ENCODE measurements at places on chromosomes 3 and 15. TPM values are rescaled to one million over a fixed set of nuclear protein-coding genes. Genes with fewer than 3 reads are reported as not detected.

DNA sequence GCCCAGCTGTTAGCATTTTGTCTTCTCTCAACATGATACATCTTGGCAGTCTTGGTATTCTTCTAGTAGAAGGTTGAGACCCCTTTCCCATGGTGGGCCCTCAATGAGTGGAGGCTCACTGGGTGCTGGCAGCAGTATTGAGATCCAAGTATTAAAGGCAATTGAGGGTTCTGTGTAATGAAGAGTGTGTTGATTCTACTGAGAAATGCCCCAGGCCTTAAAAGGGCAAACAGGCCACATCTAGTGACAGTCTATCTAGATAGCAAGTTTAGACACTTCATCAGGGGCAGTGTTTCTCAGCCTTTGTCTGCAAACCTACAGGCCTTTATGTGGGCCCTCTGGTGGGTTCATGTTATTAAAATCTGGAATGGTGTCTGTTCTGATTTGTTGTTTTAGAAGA is 9.5 kb downstream of the PPP2R3A start:
- no peak for DNase-seq

The C3orf49 gene
- not detected for total RNA-seq

GRCh38 chr15:65060641-65061397 is 7.0 kb downstream of the RASL12 start:
- peak; percentile 77 for DNase-seq

The RHO gene
- not detected for total RNA-seq

GRCh38 chr3:102599819-102600576 is 165.2 kb downstream of the ZPLD1 start:
- no peak for DNase-seq
